ENCODE measurements at places on chromosomes 5 and 9.

DNA sequence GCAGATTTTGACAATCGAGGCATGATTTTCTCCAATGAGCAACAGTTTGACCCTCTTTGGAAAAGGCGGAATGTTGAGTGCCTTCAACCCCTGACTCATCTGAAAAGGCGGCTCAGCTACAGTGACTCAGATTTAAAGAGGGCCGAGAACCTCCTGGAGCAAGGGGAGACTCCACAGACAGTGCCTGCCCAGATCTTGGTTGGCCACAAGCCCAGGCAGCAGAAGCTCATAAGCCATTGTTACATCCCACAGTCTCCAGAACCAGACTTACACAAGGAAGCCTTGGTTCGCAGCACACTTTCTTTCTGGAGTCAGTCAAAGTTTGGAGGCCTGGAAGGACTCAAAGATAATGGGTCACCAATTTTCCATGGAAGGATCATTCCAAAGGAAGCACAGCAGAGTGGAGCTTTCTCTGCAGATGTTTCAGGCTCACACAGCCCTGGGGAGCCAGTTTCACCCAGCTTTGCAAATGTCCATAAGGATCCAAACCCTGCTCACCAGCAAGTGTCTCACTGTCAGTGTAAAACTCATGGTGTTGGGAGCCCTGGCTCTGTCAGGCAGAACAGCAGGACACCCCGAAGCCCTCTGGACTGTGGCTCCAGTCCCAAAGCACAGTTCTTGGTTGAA is 13.6 kb downstream of the PTPDC1 start:
- peak; percentile 87 for DNase-seq

DNA sequence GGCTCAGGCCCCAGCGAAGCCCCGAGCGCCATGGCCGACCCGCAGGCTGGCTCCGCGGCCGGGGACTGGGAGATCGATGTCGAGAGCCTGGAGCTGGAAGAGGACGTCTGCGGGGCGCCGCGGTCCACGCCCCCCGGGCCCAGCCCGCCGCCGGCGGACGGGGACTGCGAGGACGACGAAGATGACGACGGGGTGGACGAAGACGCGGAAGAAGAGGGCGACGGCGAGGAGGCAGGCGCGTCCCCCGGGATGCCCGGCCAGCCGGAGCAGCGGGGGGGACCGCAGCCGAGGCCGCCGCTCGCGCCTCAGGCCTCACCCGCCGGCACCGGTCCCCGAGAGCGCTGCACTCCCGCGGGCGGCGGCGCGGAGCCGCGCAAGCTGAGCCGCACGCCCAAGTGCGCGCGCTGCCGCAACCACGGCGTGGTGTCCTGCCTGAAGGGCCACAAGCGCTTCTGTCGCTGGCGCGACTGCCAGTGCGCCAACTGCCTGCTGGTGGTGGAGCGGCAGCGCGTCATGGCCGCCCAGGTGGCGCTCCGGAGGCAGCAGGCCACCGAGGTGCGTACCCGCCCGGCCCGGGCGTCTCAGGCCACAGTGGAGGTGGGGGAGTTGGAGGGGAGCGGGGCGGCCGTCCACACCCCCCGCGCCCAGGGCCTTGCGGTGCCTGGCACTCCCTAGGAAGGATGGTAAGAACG is 1.6 kb downstream of the DMRT2 start:
- DNase-seq = peak; percentile 16

DNA sequence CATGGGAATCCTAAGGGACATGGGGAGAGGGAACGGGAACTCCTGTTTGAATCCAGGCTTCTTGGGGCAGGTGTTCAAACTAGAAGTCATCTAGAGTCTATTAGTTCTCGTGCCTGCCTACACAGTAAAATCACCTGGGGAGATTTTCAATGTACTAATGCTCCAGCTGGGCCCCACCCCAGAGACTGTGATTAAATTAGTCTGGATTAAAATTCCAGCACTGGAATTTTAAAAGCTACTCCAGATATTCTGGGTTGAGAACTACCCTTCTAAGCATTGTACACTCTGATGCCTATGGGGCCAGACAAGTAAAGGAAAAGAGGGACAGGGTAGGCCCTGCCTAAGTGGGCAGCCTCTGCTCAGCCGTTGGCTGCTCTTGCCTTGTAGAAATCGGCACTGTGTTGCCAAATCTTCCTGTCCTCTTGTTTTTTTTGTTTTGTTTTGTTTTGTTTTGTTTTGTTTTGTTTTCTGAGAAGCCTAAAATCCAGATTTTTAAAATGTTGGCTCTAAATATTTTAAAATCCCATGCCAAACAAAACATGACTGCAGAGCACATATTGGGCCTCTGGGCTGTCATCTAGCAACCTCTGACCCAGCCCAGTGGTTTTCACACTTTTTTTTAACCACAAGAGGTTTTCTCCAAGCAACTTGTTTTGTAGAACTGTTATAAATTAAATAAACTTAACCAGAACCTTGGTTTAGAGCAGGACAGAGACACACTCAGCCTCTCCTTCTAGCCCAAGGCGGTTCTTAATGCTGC is 29.0 kb downstream of the ADRB2 start:
- peak; percentile 25 for DNase-seq

DNA sequence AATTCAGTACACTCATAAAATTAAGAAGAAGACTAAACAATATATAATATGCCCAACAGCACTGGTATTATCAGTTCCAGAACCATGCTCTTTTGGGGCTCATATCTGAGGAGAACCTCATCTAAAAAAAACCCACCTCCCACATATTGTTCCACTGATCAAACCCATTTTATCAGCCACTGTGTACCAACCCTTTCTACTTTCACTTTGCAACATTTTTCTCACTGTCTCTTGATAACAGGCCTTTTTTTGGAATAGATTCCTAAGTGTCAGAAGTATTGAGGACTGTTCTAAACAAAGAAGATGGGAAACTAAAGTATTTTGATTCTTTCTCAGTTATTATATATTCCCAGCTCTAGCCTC is 173.2 kb downstream of the GABRB2 start:
- DNase-seq = no peak

DNA sequence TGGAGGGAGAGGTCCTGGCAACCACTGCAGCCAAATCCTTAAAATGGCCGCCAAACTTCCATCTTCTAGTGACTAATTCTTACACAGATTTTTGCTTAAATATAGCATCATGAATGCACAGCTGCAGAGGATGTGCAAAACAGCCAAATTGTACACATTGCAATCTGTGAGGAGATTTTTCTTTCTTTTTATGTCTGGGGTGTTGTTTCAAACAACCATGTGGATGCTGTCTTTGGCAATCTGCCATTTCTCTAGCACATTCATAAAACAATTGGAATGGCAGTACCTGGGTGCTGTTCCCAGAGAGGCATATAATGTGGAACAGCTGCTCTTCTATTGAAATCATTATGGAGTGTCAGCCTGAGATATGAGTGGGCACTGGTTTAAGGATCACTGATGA is 1082.9 kb upstream of the SEMA6A start:
- no peak for DNase-seq

GRCh38 chr9:129665389-129665775 is at the start of gene PRRX2:
TSS of gene PRRX2 (plus strand) at chr9:129665647. CDS start at chr9:129665868, 221 bp downstream.
- peak; percentile 82 for DNase-seq

GRCh38 chr5:64165160-64165499 is 513 bp upstream of the RNF180 start:
- DNase-seq = no peak

Measured in AG10803 (cell line).